Osteoblast (primary cell): ENCODE measurements at places on chromosomes 13 and 19. TPM values are rescaled to one million over a fixed set of nuclear protein-coding genes. Genes with fewer than 3 reads are reported as not detected.

DNA sequence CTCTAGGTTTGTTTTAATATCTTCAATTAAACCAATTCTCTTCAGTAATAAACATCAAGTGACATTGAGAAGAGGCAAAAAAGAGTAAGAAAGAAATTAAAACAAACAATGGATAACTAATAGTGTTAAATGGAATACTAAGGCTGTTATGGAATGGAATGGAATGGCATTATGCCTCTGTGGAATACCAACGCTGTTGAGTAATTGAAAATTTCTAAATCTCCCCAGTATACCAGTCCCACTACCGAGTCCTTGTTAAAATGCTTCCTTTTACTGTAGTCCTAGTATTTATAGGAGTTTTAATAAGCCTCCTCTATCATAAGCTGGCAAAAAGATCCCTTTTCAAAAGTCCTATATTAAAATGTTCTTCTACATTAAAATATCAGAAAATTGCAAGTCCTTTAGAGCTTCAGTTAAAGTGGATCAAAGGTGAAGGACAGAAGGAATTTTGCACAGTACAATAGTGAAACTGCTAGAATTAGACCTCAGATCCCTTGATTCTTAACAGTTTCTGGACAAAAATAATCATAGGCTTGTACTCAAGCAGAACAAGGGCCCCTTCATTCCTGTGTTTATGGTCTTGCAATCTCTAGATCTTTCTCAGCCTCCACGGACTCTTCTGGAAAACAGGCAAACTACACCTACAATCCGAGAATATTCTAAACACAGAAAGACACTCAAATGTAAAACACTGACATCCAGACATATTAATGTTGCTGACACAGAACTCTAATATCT lies 128.2 kb downstream of the PCDH9 start:
- no peak overlapping the region for H3K27ac ChIP-seq
- DNase-seq, result no peak
- H3K4me3 ChIP-seq, result peak overlapping the region; percentile 54
- H3K36me3 ChIP-seq, result no peaks in the 10 kb centered on the region

AZU1 gene
- total RNA-seq, result not detected in 2 replicates

FFAR2 gene
- not detected in 2 replicates for total RNA-seq

ZNF534 gene
- not detected in 2 replicates for total RNA-seq

PDX1 gene
- total RNA-seq, result not detected in 2 replicates
